ENCODE measurements at places on chromosomes 2 and 18.
A peak's percentile ranks its signal among the peaks of the same experiment; 100 is the strongest.

DNA sequence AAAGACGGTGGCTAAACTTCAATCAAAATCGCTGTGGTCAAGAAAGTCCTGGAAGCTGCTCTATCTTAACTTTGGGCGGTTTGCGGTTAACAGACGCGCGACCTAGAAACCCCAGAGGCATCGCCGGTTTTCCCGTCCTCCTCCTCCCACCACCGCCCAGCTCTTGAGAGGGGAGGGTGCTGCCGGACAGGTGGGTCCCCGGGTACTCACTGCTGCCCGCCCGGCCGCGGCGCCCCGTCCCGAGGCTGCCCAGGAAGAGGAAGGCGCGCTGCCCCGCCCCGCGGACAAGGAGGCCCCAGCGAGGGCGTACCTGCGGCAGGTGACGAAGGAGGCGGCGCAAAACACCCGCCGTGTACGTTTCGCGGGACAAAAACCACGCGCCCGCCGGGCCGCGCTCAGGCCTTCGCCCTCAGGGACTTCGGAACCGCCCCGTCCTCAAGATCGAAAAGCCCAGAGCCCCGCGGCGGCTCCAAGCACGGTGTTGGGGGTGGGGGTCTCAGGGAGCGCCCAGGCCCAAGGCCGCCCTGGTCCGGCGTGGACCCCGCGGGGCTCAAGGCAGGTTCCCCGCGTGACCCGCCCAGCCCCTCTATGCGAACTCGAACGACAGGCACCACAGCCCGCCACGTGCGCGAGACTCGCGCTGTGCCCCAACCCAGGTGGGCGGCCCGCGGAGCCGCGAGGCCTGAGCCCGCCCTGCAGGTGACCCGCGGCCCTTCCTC, at the start of gene SH3YL1:
SH3YL1 (minus strand) TSS at position 259 of the 719 bp plus-strand sequence; CDS start at position 211, 48 bp downstream.
- DNase-seq = peak; percentile 38

DNA sequence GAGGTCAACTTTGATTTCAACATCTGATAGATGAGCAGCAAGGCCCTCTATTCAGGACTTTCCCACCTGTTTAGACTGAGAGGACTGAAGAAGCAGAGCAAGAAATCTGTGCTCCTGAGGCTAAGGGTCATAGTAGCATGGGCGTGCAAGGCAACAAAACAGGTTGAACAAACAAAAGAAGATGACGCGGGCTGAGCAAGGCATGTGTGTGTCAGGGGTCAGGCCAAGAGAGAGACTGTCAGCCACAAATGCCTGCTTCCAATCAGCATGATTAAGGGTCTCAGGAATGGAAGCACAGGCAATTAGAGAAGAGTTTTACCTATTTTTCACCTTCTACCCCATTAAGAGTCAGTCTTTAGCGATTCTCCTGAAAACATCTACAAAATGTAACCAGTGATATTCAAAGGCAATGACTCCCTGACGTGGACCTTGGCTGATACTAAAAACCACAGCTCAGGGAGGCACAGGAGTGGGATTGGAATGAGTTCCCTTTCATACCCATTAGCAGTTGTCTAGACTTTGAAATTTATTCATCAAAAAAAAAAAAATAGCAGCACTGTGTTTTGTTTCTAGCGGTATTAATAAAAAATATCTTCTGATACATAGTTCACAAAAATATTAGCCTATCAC, 81.9 kb downstream of the DYNAP start:
- DNase-seq = no peak

- no peak for DNase-seq
Observed at GRCh38 chr2:9300829-9301453, 94.3 kb downstream of the ASAP2 start.

DNA sequence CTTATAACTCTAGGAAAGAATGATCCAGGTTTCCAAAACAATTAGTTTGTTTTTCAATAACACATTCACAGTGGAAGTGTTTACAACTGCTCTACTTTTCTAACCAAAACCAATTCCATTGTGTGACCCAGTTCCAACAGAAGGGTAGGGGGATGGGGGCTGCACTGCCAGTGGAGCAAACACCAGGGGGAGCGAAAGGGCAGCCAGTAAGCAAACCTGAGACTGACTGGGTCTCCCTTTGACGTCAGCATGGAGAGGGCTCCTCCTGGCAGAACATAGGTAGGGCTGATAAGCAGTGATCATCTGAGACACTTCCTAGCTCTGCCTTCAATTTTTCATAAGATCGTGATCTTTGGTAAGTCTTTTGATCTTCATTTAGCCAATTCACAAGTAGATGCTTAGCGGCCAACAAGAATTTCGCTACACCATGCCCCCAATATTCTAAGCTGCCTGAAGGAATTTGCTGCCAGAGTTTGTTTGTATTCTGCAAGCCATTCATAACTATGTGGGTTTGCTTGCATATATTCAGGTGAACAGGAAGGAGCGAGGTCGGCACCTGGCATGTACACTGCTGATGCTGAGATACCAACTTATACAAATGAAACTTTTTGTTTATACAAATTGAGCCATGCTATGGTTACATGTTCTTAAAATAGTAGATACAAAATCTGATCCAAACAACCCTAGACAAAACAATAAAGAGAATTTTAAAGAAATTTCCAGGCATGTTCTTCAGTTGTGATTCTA, 45.9 kb downstream of the ST6GAL2 start:
- DNase-seq = no peak

- DNase-seq = no peak
Observed at GRCh38 chr2:227789803-227790202, 23.8 kb upstream of the CCL20 start.

DNA sequence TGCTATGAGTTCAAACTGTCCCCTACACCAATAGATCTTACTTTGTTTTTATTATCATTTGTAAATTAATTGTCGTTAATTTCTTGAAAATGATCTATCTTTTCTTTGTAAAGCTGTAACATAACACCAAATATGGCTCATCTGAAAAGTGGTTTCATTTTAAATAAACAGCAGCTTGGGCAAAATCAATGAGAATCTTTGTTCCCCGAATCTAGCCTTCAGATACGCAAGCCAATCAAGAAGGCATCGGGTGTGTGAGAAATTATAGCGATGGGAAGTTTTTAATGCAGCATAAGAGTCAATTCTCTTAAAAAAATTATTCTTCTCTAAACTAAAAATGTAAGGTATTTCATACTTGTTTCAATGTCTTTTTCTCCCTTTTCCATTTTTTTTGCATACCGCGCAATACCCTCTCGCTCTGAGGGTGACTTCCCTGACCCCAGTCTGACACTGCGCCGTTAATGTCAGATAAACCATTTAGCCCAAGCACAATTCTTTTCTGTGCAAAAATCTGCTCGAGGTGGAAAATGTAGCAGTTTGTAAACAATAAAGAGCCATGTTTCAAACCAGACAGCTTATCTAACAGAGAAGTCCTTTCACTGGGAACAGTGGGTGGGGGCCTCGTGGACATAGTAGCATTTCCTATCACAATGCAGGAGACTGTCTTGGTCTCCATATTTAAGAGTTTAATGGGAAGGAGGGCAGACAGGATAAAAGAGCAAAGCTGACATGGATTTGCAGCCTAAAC, 129.4 kb downstream of the TCF4 start:
- peak; percentile 91 for DNase-seq

DNA sequence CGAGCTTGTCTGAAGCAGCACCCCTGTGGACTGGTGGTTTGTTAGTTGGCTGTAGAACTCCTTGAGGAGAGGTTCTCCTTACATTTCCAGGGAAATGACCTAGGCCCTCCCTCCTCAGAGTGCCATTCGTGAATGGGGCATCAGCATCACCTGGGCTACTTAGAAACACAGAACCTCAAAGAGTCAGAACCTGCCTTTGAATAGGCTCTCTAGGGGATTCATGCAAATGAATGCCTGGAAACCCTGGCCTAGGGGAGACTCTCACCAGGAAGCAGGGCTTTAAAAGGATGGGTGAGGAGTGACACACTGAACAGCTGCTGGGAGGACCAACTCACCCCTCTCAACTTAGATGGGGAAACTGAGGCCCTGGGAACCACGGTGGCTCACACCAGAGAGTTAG, 2.1 kb upstream of the MOCOS start:
- DNase-seq = no peak

DNA sequence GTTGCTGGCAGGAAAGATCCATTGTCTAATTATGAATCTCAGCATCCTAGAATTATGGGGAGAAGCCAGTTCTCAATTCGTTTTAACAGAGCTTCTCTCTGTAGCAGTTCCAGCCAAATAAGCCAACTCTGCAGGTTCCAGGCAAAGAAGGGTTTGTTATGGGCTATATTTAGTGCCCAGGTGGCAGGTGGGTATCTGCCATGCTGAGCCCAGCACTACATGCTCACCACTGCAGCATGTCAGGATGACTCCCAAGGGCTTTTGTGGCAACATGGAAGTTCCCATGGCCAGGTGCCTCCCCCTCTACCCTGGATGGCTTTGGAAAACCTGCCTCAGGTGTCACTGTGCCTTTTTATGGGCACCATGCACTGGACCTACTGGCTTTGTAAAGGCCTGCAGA, 137.7 kb upstream of the MSH6 start:
- DNase-seq = no peak

- DNase-seq = no peak
Observed at GRCh38 chr2:188091220-188091619, 200.5 kb upstream of the GULP1 start.

- DNase-seq = no peak
Observed at GRCh38 chr2:74004212-74005182, 19.8 kb downstream of the TET3 start.

- DNase-seq = no peak
Observed at GRCh38 chr2:181467966-181468707, 11.0 kb downstream of the ITGA4 start.

- no peak for DNase-seq
Observed at GRCh38 chr18:79022603-79023002, 43.0 kb downstream of the SALL3 start.

DNA sequence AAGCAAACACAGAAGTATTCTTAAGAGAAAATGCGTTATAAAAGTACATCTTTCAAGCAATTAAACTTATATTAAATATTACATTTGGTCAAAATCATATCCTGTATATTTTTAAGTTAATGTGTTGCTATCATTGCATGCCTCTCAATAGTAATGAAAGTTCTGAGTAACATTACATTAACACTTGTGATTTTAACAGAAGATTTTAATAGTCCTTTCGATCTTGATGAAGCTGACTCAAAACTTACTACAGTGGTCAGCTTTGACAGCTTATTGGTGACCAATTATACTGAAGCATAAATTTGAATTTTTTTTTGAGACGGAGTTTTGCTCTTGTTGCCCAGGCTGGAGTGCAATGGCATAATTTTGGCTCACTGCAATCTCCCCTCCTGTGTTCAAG, 303.3 kb downstream of the GALR1 start:
- DNase-seq = no peak

GRCh38 chr2:73986085-73986681, 1.5 kb downstream of the TET3 start:
- no peak for DNase-seq

- no peak for DNase-seq
Observed at GRCh38 chr18:38932752-38933151, 1367.2 kb upstream of the CELF4 start.

GRCh38 chr2:173884025-173884802, 81.0 kb downstream of the SP3 start:
- peak; percentile 66 for DNase-seq

- no peak for DNase-seq
Observed at GRCh38 chr18:27546991-27547390, 361.9 kb upstream of the CHST9 start.

GRCh38 chr18:463827-464541, 36.5 kb downstream of the COLEC12 start:
- no peak for DNase-seq

- no peak for DNase-seq
Observed at GRCh38 chr2:225173909-225174308, 131.6 kb upstream of the DOCK10 start.

- no peak for DNase-seq
Observed at GRCh38 chr2:12534646-12535263, 182.0 kb upstream of the TRIB2 start.

- peak; percentile 49 for DNase-seq
Observed at GRCh38 chr2:190578158-190579057, 43.9 kb upstream of the NEMP2 start.

- DNase-seq = peak; percentile 83
Observed at GRCh38 chr2:166337932-166338331, 37.8 kb downstream of the SCN9A start.

- no peak for DNase-seq
Observed at GRCh38 chr2:238433941-238434845, 7.5 kb downstream of the ASB1 start.

DNA sequence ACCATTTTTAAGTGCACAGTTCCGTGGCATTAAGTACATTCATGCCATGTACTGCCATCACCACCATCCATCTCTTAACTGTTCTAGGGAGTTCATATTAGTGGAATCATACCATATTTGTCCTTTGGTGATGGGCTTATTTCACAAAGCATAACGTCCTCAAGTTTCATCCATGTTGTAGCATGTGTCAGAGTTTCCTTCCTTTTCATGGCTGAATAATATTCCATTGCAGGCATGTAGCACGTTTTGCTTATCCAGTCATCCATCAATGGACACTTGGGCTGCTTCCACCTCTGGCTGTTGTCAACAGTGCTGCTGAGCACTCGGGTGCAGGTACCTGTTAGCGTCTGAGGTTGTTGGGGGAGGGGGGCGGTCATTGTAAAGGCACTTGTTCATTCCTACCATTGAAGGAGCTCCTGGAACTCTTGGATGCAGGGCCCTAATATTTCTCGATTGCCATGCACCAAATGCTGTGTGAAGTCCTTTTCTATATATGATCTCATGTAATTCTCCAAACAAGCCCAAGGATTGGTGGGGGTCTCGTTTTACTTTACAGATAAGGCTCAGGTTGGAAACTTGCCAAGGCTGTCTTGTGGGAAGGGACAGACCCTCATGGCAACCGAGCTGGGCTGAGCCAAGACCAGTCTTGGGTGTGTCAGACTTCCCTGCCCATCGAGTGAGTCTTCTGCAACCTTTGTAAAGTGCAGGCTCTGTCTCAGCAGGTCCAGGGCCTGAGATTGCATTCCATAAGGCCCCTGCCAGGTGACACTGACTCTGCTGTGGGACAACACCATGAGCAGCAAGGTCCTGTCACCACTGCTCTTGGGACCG, 42.9 kb upstream of the SH3RF3 start:
- DNase-seq = no peak

DNA sequence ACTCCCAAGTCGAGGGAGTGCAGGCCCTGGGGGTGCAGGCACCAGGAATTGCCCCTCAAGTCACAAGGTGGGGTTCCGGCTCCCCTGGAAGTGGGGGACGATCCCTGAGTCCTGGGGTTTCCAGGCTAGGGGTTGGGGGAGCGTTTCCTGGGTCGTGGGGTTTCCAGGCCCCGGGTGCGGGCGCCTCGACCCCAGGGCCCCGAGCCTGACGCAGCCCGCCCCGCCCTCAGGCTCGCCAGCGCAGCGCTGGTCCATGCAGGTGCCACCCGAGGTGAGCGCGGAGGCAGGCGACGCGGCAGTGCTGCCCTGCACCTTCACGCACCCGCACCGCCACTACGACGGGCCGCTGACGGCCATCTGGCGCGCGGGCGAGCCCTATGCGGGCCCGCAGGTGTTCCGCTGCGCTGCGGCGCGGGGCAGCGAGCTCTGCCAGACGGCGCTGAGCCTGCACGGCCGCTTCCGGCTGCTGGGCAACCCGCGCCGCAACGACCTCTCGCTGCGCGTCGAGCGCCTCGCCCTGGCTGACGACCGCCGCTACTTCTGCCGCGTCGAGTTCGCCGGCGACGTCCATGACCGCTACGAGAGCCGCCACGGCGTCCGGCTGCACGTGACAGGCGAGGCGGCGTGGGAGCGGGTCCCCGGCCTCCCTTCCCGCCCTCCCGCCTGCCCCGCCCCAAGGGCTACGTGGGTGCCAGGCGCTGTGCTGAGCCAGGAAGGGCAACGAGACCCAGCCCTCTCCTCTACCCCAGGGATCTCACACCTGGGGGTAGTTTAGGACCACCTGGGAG, 12.0 kb downstream of the SIGLEC15 start:
- peak; percentile 49 for DNase-seq

- no peak for DNase-seq
Observed at GRCh38 chr2:127169066-127169660, 50.9 kb downstream of the CYP27C1 start.

- DNase-seq = no peak
Observed at GRCh38 chr2:172387361-172387760, 40.0 kb upstream of the ITGA6 start.

Data from testis (tissue), 5 donors.